ENCODE measurements at places on chromosomes 12 and 14. TPM values are rescaled to one million over a fixed set of nuclear protein-coding genes. Genes with fewer than 3 reads are reported as not detected.

- no peak for DNase-seq
Measured at GRCh38 chr12:11787437-11787836, 138.0 kb downstream of the ETV6 start.

Gene IKZF4
- total RNA-seq: 4.4 TPM

DNA sequence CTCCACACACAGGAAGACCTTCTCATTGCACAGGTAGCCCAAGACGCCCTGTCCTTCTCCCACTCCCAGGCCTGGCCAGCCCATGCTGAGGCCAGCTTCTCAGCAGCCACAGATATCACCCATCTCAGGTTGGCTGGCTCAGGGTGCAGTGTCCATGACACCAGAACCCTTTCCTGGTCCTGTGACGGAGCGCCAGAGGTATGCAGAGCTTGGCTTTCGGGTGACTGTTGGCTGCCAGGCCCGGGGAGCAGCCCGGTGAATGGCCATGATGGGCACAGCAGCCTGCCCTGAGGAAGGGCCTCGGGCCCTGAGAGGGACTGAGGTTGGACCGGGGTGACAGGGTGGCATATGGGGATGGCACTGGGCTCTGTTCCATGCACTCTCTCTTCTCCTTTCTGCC lies 173.4 kb downstream of the TSPAN9 start:
- DNase-seq: no peak

DNA sequence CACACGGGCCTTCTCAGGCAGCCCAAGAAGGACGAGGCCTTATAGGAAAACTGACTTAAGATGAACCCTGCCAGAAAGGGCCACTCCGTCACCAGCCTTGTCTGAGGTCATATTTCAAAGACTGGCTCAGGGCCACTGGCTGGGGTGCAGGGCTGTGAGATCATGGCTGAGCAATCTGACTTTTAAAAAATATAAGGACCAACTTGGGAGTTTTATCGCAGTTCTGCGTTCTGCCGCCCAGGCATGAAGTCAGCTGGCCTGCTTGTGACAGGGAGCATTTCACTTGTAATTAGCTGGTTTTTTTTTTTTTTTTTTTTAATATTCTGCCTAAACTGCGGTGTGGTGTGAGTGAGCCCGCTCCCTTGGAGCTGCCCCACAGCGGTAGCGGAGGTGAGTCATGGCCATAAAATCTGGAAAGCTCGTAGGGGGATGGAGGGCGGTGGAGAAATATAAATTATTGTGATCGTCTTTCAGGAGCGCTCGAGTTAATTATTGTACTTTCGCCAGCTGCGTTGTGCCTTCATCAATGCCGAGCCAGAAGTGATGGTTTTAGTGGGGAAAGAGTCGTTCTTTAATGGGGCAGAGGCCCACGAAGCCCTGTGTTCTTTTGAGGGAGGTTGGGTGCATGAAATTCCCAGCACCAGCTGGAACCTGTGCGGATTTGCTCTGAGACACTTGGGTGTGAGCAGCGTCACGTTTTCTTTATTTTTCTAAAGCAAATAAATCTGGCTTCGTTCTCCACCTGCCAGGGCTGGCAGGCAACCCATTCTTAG lies 231.9 kb downstream of the C12orf75 start:
- peak; percentile 76 for DNase-seq

Gene TXNRD1
- total RNA-seq: 76.0 TPM

Gene SCN8A
- 3.0 TPM for total RNA-seq

DNA sequence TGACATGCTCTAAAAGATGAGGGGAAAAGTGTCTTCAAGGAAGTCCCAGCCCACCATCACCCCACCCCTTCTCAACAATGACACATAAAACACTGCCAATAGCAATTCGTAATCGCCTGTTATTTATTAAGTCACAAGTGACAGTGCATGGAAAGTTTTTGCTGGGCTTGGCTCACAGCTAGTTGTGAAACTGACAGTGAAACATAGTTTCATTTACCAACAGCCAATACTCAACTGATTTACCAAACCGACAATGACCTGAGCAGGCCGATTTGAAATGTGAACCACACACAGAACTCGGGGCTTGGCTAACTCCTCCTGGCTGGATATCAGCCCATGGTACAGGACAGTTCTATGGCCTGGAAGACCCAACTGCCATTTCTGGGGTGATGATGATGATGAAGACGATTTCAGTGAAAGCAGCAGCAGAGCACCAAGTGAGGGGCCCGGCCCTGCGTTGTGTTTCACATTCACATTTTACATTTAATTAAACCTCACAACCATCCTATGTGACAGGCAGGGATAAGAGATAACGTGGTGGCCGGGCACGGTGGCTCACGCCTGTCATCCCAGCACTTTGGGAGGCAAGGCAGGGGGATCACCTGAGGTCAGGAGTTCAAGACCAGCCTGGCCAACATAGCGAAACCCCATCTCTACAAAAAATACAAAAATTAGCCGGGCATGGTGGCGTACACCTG lies 42.7 kb downstream of the CAMKK2 start:
- DNase-seq: no peak

Gene FBXO33
- total RNA-seq: 22.5 TPM

Measured in uterus (tissue), 4 donors.